ENCODE measurements at places on chromosomes 5 and 9.
A peak's percentile ranks its signal among the peaks of the same experiment; 100 is the strongest.

GRCh38 chr9:120434532-120434931 is 145.4 kb downstream of the CDK5RAP2 start:
- DNase-seq: no peak

DNA sequence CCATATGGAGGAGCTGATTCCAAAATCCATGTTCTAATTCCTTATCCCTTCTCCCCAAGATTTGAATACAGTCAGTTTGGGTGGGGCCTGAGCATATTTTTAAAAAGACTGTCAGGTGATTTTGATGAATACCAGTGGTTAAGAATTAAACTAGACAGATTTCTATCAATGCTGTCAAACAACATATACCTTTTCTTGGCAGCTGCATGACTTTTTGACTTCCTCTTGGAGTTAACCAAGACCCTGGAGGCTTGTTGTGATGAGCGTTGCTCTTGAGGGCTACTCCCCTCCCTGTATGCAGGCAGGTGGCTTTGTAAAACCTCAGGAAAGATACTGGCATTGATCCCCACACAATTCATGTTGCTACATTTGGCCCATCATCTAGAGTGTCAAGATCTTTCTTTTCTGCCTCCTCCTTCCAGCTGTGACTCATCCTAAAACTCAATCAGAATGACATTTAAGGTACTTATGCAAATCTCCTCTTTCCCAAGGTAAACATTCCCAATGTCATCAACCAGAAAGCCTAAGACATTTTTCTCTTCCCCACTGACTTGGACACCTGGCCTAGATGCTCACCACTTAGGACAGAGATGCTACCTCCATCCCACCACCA is 61.7 kb downstream of the PPP2R2B start:
- DNase-seq: no peak

DNA sequence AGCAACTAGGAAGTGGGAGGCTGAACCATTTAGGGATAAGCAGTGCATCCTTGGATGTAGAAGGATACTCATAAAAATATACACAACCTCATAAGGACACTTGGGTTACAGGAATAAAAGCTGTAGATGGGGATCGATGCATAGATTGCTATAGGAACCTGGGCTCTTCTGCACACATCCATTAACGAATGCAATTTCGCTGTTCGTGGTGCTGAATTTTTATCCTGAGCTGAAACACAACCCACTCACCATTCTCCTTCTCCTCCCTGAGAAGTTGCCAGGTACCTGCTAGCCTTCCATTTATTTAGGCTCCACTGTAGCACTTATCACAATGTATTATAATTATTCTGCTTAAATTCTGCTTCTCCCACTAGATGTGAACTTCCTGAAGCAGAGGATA is 320.6 kb upstream of the BRINP1 start:
- no peak for DNase-seq

GRCh38 chr5:146185161-146185560 is 2.7 kb upstream of the LARS1 start:
- no peak for DNase-seq

DNA sequence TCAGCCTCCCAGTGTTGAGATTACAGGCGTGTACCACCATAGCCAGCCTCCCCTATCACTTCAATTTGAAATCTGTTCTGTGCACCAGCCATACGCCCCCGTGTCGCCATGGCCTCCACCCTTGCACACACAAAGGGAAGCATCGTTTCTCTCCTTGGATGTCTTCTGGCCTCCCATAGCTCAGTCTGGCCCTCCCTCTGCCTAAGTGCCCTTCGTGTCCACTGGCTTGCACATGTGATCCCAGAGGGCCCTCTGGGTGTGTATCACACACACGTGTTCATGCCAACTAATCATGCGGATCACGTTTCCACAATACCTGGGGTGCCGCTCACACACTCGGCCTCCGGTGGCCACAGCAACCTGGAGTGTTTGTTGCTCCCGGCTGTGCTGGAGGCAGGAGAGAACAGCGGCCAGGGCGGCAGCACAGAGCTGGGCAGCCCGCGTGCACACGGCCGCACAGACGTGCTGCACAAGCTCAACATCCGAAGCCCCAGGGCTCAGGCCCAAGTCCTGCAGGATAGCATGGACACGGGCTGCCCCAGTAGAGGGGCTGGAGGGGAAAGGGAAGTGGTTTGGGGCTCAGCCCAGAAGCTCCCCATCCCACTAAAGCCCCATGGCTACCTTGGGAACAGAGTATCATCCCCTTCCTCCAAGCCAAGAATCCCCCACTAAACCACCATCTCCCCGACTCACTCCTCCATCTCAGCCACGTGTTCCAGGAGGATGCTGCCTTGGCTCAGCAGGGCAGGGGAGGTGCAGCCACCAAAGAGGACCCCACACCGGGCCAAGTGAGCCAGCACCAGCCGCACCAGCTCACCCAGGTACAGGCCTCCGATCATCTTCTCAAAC is 10.9 kb downstream of the HK3 start:
- DNase-seq: no peak

DNA sequence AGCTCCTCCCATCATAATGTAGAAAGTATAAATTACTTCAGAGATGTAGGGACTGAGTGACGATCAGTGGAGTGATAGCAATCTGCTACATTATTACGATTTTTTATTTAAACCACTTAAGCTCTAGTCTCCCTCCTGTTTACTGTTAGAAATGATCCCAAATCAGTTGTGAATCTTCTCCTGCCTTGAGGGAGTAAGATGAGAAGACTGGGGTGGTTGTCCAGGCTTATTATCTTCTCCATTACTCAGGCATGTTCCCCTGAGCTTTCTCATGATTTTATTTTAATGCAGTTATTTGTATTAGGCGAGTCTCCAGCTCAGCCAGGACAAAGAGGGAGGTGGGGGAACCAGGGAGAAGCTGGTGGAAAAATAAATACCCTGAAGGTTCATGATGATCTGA is 48.2 kb upstream of the CTNNA1 start:
- no peak for DNase-seq

DNA sequence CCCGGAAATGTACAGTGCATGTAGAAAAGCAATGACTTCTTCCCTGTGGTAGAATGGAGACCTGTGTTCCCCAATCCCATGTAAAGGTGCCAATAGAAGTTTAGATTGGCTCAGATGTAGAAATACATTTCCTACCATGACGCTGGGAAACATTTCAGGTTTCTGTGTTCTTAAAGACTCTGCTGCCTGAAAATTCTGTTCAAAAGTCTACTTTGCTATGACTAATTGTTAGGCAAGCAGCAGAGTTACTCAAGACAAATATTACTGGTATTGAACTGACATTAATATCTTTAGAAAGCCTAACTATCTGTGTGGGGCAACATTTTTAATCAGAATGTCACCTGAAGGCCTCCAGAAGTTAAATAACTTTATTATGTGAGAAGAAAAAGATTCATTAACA is 75.5 kb upstream of the ELL2 start:
- DNase-seq: no peak

DNA sequence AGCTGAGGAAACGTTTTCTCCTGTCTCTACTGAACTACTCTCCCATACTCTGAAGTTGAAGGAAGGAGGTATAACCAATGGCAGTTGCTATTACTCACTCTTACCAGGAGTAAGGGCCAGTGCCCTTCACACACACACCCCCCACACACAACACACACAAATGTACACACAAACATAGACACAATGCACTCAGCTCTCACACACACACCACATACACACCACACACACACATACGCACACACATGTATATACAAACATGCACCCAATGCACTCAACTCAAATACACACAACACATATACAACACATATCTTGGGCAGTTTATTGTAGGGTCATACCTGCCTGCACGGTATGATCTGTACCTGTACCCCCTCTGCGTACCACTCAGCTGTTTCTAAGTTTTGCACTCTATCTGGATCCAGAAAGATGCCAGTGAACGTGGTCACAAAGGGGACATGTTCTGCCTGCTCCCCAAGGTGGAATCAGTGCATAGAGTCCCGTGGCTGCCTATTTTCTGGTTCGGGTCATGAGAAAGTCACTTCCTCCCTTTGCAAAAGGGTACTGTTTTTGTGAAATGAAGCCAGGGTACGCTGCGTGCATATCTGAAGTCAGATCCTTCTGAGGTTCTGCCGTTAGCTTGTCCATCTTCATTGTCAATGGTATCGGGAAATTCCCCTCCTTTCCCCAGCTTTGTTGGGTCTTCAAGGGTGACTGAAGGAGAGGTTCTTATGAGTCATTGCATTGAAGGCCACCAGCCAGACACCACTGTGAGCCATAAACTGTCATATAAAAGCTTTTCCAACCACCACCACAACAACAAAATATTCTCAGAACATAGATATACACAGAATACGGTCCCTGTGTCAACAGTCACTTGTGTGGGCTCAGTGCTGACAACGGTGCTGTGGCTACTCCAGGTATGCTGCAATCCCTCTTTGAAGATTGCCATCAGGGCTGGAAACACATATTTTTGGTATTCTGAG is 131.9 kb downstream of the UGCG start:
- DNase-seq: no peak

DNA sequence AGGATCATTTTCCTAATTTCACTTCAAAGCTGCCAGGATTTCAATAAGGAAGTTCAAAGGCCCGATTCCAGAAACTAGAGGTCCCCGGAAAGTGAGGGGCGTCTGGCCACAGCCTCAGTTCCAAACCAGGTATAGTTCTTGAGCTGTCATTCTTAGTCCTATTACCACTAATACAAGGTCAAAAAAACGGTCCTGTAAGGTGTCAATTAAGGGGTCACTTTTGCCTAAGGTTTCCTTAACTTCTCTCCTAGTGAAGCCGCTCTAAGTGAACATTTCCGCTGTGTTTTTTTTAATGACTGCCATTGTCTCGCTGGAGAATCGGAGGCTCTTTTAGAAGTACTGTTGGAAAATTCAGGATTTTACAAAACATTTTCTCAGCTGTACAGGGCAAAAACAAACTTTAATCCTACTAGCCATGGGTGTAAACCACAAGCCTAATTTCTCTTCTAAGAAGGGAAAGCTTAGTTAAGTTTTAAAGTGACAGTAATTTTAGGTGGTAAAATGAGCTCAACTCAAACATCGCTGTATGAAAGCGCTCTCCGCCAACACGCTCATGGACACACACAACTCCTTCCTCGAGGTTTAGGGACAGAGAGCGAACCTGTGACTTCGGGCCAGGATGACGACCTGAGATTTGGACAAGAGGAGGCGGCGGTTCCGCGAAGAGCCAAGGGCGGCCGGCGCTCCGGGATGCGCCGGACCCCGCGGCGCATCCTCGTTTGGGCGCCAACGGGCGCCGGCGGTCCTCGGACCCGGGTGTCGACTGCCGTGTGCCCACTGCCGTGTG is 76.7 kb upstream of the IFNE start:
- DNase-seq: no peak

GRCh38 chr9:132474253-132474652 is 64.2 kb downstream of the CFAP77 start:
- no peak for DNase-seq

DNA sequence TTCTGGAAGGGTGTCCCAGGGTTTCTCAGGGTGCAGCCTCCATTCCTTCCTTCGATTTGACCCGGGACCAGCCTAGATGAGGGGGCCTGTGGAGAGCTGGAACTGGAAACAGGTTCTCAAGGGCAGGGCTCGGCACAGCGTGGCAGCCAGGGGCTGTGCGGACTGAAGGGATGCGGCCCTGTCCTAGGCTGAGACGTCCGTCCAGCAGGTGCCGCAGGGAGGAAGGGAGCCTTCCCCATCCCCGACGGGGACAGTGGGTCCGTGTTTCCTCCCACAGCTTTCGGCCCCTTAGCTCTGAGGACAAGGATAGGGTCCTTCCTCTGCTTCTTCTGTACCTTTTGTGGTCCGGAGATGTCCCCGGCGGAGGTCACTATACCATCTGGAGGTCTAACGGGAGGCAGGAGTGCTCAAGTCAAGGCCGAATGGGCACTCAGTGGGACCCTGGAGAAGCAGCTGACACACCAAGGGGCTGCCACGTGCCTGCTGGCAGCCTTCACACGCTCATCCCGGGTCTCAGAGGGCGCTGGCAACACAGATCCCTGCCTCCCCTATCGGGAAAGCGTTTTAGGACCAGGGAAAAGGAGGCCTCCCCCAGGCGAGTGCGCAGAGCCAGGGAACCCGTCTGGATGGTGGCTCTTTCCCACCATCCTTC is 49.9 kb downstream of the USP20 start:
- no peak for DNase-seq

DNA sequence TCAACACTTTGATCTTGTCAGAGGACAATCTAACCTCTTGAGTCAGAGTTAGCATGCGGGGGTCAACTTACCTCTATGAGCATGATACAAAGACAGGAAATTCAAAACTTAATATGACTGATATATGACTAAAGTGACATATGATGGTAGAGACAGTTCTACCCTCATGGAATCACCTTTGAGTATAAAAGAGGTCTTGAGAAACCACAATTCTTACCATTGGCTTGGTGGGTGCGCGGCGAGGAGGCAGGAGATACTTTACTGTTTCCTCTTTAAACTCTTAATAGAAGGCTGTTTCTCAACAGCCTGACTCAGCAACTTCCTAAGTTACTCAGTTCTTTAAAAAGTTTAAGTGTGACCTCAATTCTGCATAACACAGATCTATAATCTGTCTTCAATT is 372.8 kb downstream of the KIAA0825 start:
- DNase-seq: no peak

- no peak for DNase-seq
Observed at GRCh38 chr9:89969881-89970639, 365.2 kb downstream of the GADD45G start.

- DNase-seq: no peak
Observed at GRCh38 chr5:148859703-148860102, 33.3 kb downstream of the ADRB2 start.

- no peak for DNase-seq
Observed at GRCh38 chr5:141746395-141746794, 64.4 kb upstream of the ARAP3 start.

- DNase-seq: no peak
Observed at GRCh38 chr9:16689351-16689938, 181.0 kb downstream of the BNC2 start.

- peak; percentile 50 for DNase-seq
Observed at GRCh38 chr9:133709015-133709611, 29.0 kb downstream of the SARDH start.

DNA sequence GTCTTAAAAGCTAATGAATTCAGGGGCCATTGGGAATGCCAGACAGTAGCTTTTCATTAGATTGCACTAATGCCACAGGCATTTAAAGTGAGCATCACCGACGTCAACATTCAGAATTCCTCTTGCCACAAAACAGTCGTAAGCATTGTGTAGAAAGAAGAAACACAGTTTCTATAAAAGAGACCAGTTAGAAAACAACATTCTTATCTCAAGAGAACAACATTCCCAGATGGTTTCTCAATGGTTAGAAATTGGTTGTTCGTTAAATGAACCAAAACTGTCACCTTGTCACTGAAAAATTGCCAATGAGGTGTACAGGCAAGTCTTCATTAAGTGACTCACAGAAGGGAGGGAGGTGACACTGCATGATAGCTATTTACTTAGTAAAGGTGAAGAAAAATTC is 401.6 kb upstream of the PRR16 start:
- DNase-seq: no peak
